ENCODE measurements at places on chromosomes 12 and 14.

GRCh38 chr14:78982551-78982950 is 812.4 kb downstream of the NRXN3 start:
- no peak for DNase-seq

DNA sequence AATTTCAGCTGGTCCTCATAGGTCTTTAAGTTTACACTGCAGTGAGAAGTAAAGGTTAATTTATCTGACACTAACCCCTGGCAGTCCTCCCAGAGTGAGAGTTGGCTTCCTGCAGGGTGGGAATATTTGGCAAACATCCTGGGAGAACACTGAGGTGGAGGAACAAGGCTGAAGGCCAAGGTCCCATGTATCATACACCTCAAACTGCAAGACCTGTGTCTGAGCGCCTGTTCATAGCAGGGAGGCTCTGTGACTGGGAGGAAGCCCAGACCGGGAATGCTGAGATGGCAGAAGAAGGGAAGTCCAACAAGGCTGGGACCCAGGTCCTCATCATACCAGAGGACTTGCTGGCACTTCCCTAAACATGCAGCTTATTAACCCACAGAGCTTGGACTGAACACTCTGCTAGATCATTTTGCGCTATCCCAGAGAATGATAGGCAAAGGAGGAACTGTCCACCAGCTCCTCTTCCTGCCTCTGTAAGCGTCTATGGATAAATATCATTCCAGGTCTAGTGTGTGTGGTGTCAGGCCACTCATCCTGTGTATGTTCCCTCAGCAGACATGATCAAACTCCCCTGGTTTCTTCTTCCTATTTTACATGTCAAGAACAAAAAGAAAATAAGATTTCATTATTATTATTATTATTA is 199.6 kb upstream of the CNOT2 start:
- DNase-seq: no peak

DNA sequence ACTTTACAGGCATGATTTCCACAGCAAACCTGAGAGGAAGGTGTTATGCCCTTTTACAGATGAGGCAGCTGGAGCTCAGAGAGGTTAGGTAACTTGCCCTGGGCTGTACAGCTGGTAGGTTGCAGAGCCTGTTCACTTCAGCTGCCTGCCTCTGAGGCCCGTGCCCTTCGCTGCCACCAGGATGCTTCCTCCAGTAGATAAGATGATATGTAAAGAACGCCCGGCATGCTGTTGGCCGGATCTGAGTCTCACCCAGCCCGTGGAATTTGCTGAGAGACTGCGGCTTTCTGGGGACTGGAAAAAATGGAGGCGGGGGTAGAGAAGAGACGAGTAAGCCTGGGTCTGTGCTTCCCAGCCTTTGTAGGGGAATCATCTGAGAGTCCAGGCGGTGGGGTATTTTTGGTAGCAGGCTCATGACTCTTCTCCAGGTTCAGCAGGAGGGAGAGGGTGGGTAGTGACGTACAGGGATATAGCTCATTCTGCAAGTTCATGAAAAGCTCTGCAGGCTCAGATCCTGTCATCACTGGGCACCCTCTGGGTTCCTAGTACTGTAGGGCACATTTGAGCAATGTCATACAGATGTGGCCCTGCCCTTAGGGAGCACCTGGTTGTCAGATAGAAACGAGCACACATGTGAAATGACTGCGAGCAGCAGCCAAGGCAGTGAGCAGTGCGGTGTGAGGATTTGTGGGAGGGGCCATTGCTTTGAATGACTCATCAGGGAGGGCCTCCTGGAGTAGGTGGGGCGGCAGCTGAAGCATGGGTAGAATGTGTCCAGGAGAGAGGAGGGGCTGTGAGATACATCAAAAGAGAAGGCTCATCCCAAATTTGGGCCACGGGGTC is 159.4 kb downstream of the TSPAN9 start:
- DNase-seq: peak; percentile 49

DNA sequence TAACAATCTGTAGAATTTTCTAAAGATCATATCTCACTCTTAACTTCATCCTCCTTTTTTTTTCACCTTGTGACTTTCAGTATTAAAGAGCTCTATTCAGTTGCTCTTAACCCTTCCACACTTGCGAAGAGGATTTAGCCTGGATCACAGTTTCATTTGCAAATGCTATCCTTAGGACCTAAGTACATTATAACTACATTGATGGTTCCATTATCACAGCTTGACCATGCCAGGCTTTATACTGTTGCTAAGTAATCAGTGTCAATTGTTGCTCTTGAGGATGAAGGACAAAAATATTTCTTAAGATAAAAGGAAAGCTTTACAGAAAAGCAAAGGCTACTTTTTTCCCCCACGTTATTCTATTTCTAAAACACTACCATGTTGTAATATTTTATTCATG is 122.2 kb downstream of the PDZRN4 start:
- no peak for DNase-seq

GRCh38 chr14:104119119-104119487 is 19.3 kb upstream of the KIF26A start:
- no peak for DNase-seq

- DNase-seq: no peak
These were observed 35.6 kb downstream of the UBE3B start for GRCh38 chr12:109513051-109513450.

DNA sequence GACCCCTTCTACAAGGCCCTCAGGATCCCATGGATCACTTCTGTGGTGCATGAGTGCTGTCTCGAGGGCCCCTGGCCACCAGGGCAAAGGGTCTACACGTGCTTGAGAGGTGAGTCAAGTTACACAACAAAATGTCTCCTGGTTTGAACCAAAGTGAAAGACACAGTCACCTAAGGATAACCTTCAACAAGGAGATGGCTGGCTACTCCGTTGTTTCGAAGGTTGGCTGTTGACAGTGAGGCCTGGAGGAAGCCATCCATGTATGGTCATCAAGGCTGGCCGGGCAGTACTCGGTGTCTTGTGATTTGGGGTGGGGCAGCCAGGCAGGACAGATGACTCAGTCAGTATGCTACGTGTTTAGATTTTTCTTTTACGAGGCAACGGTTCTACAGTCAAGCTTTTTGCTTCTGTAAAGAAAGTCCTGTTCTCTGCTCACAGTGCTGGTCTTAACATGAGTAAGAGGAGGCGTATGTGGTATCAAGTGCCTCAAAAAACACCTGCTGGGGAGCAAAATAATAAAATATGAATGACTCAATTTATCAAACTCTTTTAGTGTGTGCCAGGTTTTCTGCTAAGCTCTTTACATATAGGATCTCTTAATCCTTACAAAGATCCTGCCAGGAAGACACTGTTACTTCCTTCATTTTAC is 18.0 kb upstream of the NT5DC3 start:
- no peak for DNase-seq

DNA sequence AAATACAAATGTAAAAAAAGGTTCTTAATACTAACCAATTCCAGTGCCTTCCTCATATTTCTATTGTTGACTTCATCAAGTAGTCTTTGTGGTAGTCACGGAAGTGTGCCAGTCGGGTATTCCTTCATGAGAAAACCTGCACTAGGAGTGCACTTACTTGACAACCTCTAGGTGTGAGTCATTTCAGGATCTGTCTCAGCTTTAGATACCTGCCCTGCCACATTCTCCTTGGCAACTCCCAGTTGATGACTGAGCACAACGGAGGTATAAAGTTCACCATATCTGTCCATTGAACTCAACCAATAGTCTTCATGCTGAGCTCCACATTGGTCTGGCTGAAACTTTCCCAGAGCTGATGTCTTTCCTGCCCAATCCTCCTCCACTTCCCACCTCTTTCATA is 215.7 kb downstream of the SYT10 start:
- DNase-seq: no peak

GRCh38 chr14:74988131-74988530 is 14.6 kb upstream of the EIF2B2 start:
- no peak for DNase-seq

DNA sequence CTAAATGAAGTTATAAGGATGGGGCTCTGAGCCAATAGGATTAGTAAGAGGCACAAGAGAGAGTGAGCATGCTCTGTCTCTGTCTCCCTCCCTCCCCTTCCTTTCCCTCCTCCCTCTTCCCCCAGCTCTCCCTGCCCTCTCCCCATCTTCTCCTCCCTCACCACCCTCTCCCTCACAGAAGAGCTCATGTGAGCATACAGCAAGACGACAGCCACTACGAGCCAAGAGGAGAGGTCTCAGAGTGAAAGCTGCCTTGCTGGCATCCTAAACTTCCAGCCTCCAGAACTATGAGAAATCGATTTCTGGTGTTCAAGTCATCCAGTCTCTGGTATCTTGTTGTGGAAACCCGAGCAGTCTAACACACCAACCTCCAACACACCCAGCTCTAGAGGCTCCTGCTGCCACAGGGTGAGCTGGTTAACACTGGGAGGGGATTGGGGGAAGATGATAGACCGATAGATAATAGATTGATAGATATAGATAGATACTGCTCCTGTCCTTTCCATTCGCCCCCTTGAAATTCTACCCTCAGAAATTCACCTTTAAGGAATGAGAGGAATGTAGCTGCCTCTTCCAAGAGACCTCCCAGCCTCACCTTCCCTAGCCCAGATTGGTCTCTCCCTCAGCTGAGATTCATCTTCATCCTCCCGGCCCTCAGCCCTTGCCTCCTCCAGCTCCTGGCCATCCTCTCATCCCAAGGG is 25.8 kb upstream of the ACTN1 start:
- DNase-seq: no peak

- no peak for DNase-seq
These were observed 13.7 kb downstream of the PLXNC1 start for GRCh38 chr12:94162108-94162507.

GRCh38 chr12:1796515-1797010 is 23.8 kb upstream of the LRTM2 start:
- DNase-seq: peak; percentile 67

- peak; percentile 55 for DNase-seq
These were observed 68.7 kb downstream of the ARF6 start for GRCh38 chr14:49961270-49962222.

DNA sequence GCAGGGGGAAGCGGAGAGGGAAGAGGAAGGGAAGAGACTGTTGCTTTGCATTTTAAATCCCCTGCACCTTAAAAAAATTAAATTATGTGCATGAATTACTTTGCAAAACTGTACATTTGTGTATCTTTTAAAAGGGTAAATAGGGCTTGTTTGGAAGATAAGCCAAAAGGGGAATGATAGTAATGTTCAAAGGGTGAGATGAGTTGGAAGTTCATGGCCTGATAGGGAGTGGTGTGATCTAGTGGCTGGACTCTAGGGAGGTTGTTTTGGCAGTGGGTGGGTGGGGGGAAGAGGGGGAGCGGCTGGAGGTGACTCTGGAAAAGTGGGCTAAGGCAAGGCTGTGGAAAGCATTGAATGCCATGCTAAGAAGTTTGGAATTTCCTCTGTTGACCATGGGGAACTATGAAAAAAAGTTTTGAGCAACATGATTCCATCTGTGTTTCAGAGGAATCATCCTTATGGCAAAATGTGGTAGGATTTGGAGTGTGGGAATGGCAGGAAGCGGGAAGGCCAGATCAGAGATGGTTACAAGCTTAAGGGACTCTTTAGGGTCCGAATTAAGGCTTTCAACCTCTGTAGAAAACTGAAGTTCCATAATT is 25.5 kb upstream of the EMP1 start:
- no peak for DNase-seq

- DNase-seq: peak; percentile 28
These were observed 62.9 kb upstream of the PSMA6 start for GRCh38 chr14:35229084-35229791.

- DNase-seq: peak; percentile 84
These were observed 128.4 kb downstream of the DAD1 start for GRCh38 chr14:22460461-22461195.

DNA sequence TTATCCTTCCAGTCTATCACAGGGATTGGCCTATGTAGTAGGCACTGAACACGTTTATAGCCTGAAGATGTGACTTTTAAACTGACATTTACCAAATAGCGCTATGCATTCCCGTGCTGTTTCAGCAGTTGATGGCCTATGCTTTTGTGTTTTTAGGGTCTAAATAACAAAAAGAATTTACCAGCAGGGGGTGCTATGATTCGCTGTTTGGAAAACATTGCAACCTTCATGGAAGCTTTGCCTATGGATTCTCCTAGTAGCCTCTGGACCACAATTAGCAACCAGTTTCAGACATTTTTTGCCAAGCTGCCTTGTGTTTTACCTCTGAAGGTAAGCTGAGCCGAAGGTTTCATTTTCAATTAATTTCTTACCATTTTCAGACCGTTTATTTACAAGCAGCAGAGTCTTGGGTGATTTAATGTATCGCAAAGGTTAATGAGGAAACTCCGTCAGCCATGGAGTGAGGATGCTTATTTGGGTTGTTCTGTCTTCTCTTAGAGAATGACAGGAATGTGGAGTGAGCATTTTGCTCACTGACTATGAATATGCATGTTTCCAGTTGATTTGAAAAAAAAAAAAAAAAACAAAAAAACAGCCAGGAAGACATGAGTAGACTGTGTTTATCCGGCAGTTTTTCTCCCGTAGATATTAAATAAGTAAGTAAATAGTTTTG is 133.1 kb downstream of the PRIMA1 start:
- DNase-seq: peak; percentile 37

- peak; percentile 64 for DNase-seq
These were observed 9.3 kb downstream of the KRAS start for GRCh38 chr12:25241167-25242020.

- no peak for DNase-seq
These were observed 31.7 kb downstream of the GALNT4 start for GRCh38 chr12:89492883-89493282.

DNA sequence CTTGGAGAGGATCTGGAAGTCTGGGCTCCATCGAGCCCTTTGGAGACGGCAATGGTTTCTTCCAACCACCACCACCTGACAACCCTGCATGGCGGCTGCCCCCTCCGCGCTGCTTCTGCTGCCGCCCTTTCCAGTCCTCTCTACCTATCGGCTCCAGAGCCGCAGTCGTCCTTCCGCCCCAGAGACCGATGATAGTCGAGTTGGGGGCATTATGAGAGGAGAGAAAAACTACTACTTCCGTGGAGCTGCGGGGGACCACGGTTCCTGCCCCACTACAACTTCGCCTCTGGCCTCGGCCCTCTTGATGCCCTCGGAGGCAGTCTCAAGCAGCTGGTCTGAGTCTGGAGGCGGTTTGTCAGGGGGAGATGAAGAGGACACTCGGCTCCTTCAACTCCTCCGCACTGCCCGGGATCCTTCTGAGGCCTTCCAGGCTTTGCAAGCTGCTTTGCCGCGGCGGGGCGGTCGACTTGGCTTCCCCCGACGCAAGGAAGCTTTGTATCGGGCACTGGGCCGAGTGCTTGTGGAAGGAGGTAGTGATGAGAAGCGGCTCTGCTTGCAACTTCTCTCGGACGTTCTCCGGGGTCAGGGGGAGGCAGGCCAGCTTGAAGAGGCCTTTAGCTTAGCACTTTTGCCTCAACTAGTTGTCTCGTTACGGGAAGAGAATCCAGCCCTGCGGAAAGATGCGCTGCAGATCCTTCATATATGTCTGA is 499 bp downstream of the TOGARAM1 start:
- peak; percentile 57 for DNase-seq

GRCh38 chr12:16036073-16036472 is 124.9 kb downstream of the DERA start:
- DNase-seq: no peak

All from GM12865 (cell line).